ENCODE measurements at places on chromosomes 5 and 9.

DNA sequence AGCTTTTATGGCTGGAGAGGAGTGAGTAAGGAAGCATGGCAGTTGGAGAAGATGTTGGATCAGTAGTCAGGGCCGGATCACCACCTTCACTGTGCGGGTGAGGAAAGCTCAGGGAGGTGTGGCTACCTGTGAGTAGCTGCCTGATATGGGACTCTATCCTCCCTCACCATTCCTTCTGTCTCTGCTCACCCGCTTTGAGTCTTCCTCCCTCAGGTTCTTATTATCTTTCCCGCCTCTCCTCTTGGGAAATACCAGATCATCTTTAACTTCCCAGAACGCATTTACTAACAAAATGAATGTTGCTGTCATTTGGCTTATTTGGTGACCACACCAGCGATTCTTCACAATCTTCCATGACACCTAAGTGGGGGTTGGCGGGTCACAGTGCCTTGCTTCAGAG, 140.7 kb upstream of the GPR151 start:
- DNase-seq = no peak

DNA sequence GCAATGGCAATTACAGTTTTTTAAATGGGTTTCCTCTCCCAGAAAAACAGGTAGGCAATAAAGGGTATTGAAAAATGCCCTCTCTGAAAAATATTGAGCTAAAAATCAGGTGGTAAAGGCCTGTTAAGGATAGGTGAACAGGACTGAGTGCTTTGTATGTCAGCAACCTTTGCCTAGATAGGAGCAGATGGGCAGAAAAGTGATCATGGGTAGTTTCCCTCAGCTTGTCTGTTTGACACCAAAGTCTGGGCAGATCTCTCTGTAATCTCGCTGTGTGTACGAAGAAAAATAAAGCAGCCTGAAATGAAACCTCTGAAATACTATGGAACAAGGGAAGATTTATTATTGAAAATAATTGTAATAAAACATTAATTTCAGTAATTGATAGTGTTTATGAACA, 15.8 kb downstream of the RNF180 start:
- no peak for DNase-seq

- DNase-seq = no peak
Measured at GRCh38 chr5:14227513-14227912, 84.4 kb downstream of the TRIO start.

DNA sequence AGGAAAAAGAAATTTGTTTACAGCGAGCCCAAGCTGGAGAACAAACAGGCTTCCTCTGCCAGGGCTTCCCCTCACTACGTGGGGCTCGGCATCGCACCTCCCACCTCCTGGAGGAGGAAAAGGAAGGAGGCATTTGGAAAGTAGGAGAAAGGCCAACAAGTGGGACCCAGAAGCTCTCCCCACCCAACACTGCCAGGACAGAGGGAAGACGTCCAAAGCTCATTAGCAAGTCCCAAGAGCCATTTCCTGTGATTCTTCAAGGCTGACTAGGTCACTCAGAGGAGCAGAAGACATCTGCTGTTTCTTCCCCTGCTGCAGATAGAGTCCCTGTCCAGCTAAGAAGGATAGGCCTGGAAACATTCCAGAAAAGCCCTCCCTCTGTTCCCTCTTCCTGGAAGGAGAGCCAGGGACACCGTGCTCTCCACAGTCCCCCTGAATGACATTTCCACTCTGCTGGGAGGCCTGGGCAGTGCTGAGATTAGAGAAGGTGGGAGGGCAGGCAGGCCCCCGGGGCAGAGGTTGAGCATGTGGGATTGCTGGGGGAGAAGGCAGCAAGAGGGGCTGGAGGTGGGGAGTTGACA, 57.0 kb upstream of the NEURL1B start:
- DNase-seq = no peak

DNA sequence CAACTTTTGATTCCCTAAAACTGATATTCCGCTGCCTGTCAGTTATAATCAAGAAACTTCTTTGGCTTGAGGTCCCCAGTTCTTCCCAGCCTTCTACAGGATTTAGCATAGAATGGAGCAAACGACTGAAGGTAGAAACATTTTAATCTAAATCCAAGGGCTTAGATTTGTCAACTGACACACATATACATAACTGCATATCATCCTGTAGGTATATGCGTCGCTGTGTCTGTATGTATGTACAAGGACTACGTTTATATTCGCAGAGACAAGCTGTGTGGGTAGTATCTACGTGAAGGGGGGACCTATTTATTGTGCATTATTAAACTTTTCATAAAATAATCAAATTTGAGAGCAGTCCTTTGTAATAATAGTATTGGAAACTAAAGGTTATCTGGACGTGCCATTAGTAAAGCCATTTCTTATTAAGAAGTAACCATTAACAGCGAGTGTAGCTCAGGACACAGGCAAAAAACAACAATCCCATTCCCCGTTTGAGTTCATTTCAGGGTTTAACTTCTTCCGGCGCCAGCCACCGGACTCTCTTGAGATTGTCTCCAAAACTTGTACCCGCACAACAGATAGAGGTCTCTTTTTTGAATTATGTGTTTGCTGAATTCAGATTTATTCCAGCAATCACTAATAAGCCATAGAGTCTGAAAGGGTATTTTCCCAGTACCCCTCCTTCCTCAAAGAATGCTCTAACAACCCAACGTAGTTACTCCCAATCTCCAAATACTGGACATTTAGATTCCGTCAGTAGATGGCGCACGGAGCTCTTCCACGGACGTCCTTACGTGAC, 2.1 kb upstream of the MLLT3 start:
- DNase-seq = peak; percentile 89
